ENCODE measurements at places on chromosomes 5 and 9.

- DNase-seq: peak; percentile 93
These were observed 72.3 kb downstream of the PSMB7 start for GRCh38 chr9:124342776-124343485.

GRCh38 chr5:31888564-31888963, 249.6 kb downstream of the PDZD2 start:
- no peak for DNase-seq

DNA sequence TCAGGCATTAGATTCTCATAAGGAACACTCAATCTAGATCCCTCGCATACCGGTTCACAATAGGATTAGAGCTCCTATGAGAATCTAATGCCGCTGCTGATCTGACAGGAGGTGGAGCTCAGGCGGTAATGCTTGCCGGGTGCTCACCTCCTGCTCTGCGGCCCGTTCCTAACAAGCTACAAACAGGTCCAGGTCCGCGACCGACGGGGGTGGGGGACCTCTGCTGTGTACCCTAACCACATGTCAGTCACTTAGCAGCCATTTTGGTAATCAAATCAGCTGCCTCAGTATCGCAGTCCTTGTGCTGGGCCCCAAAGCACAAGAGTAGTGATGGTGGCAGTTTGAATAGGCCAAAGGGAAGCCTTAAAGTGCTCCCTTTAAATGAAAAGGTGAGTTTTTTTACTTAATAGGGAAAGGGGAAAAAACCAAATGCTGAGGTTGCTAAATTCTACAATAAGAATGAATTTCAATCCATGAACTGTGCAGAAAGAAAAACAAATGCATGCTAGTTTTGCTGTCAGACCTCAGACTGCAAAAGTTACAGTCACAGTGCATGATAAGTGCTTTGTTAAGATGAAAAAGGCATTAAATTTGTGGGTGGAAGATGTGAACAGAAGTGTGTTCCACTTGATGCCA, 67.0 kb upstream of the TNPO1 start:
- DNase-seq: no peak

GRCh38 chr5:107955321-107955720, 284.6 kb upstream of the EFNA5 start:
- no peak for DNase-seq

GRCh38 chr5:95331358-95331757, 46.5 kb upstream of the MCTP1 start:
- no peak for DNase-seq

- peak; percentile 3 for DNase-seq
These were observed 72.6 kb upstream of the LRRTM2 start for GRCh38 chr5:138947780-138948179.

DNA sequence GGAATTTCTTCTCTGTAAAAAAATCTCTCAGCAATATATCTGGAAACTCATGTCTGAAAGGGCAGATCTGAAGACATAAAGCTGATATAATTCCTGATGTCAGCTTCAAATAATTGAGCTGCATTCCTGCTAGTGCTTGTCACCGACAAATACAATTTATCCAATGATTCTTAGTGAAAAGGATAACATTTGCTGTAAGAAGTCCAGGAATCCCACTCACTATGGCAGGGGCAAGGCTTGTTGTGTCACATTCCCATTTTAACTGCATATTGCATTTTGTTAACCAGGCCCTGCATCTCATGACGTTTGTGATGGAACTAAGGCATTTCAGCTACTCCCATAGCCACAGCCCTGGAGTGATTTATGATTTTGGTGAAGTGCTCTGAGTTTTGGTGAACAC, 160.1 kb upstream of the DAB2 start:
- DNase-seq: no peak

DNA sequence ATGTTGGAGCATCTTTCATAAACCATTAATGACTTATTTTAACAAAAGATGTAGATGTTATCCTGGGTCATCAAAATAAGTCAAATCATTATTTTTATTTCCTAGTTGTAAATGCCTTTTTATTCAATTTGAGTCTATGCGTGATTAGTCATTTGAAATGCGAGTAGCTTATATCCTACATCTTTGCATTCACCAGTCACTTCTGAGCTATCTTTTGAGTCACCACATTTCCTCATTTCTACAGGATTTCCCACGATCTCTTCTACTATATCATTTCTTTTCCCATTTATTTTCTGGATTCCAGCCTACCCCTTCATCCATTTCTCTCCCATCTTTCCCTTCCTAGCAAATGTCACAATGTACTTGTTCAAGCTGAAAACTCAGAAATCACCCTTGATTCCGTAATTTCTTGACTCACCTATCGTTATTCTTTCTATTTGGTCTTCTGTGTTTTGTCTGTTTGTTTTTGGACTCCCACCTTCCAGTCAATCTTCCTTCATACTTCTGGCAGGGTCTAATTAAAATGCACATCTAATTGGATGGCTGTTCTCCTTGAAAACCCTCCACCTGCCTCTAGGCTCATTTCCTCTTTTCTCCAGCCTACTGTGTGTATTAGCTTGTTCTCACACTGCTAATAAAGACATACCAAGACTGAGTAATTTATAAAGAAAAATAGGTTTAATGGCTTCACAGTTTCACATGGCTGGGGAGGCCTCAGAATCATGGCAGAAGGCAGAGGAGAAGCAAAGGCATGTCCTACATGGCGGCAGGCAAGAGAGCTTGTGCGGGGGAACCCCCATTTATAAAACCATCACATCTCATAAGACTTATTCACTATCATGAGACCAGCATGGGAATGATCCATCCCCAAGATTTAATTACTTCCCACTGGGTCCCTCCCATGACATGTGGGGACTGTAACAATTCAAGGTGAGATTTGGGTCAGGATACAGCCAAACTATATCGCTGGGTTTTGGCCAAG, 112.4 kb downstream of the MEF2C start:
- no peak for DNase-seq

DNA sequence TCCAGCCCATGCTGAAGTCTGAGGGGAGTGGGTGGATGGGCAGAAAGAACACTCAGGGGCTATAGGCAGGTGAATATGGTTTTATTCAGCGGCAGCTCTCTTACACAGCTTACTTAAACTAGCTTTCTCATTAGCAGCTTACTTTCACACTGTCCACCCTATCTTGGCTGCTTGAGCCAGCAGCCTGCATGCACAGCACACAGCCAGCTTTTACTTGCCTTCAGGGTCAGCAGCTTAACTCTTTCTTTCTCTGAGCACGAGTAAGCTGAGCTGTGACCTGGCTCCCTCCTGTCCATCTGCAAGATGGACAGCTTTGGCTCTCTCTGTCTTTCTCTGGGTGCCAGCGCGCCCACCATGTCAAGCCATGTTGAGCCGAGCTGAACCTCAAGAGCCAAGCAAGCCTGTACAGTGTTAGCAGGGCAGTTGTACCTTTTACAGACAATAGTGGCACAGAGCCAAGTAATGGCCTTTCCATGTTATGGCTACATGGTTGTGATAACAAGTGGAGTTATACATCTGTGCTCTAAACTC, 1054.9 kb downstream of the PTPRD start:
- no peak for DNase-seq

DNA sequence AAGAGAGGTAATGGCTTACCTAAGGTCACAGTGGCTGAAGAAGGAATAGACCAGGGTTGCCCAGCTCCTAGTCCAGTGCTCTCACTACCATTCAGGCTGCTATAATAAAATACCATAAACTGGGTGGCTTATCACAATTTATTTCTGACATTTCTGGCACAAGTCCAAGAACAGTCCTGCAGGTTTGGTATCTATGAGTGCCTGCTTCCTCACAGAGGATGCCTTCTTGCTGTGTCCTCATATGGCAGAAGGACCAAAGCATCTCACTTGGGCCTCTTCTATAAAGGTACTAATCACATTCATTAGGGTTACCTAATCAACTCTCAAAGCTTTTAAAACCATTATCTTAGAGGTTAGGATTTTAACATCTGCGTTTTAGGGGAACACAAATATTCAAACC, 17.2 kb downstream of the STARD4 start:
- DNase-seq: no peak

DNA sequence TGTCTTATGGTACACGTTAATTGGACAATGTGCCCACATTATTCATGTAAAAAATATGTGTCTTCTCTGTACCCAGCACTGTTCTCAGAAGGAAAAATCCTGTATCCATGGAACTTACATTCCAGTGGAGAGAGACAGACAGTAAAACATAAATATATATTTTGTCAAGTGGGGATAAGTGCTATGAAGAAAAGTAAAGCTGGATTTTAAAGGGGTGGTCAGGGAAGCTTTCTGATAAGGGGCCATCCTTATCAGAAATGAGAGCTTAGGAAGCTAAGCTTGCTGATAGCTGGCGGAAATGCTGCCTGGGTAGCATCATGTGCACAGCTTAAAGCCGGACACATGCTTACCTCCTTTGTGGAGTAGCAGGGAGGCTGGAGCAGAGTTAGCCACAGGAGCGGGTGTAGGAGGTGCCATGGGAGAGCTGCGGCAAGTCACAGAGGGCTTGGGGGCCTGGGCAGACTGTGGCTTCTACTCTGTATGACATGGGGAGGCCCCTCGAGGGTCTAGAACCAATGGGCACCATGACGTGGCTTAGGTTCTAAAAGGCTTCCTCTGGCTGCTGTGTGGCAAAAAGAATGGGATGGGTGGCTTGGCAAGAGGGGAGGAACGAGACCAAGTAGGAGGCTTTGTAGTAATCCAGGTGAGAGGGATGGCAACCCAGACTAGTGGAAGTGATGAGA, 141.7 kb downstream of the FGF1 start:
- DNase-seq: no peak

DNA sequence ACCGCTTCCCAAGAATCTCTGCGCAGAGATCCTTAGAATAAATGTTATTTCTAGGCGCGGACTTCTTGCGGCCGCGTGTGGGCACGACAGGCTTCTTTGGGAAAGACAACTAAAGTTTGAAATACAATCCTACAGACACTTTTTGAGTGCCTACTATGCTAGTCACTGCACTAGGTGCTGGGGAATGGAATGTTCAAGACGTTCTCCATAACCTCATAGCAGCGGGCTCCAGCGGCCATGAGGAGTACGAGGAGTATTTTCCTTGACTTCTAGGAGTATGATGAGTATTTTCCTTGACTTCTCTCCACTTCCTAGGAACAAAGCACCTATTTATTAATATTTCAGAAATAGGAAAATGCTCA, 636 bp upstream of the PWWP2A start:
- no peak for DNase-seq

- DNase-seq: no peak
These were observed 24.7 kb upstream of the LECT2 start for GRCh38 chr5:135979510-135979909.

DNA sequence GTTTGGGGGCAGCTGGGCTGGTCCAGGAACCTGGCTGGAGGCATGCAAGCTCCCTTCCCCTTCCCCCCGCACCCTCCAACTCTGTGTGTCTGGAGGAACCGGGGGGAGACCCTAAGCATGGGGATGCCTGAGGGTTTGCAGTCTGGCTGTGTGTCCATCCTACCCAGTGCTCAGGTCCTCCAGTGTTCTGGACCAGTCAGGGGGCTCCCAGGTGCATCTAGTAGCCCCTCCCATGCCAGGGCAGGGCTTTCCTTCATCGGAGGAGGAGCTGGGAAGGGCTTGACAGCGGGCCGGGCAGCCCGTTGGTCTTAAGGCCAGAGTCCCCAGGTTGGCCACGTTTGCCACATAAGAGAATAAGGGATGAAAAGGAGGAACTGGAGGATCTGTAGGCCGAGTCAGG, 62.6 kb upstream of the IGFBPL1 start:
- DNase-seq: no peak

DNA sequence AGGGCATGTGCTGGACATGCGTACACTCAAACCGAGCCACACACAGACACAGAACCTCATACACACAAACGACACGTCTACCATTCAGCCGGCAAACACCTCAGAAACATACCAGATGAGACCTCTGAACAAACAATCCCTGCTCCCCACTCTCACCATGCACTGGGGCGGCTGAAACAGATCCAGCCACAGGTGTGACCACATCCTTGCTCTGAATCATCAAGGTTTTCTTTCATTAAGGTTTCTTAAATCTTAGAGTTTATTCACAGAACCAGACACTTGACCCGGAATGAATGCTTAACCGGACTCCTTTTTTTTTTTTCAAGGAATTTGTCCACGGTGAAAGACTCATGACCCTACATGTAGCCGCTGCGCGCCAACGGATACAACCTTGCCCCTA, 26.2 kb downstream of the TERT start:
- DNase-seq: no peak

DNA sequence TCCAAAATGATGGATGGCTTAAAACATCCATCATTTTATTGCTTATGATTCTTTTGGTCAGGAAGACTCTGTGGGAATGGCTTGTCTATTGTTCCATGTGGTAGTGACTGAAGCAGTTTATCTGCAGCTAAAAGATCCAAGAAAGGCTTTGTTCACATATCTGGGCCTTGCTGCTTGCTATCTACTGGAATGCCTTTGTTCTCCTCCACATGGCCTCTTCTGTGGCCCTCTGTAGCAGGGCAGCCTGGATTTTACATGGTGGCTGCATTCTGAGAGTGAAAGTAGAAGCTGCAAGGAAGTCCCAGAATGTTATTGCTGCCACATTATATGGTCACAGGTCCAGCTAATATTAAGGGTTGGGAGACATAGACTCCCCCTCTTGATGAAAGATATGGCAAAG, 35.1 kb downstream of the DMXL1 start:
- DNase-seq: no peak

- DNase-seq: no peak
These were observed 18.1 kb downstream of the TNC start for GRCh38 chr9:115099901-115100300.

DNA sequence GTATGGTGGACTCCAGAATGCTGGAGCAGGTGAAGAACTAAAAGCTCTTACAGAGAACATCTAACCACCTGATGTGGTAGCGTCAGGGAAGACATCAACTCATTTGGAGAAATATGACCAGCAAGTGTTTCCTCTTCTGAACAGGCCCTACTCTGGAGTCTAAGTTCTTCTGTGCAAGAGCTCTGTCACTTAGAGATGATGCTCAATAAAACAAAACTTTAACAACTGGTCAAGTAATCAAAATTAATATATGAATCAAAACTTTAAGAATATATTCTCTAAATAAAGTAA, 85.8 kb downstream of the CYFIP2 start:
- no peak for DNase-seq

- no peak for DNase-seq
These were observed 57.2 kb downstream of the ELAVL2 start for GRCh38 chr9:23768861-23769260.

DNA sequence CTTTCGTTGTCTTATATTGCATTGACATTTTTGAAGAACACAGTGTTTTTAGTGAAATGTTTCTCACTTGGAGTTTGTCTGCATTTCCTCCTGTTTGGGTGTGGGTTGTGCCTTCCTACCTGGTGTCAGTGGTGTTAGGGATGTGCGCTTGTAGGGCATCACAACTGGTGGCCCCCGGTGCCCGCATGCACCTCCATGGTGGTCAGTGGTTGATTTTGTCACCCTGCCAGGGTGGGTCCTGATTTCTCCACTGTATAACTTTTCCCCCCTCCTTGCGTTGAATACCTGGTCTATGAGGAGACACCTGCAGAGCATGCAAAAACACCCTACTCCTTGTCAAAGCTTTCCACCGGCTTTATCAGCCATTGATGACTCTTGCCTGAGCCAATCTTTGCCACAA, 132.9 kb downstream of the BARX1 start:
- no peak for DNase-seq

DNA sequence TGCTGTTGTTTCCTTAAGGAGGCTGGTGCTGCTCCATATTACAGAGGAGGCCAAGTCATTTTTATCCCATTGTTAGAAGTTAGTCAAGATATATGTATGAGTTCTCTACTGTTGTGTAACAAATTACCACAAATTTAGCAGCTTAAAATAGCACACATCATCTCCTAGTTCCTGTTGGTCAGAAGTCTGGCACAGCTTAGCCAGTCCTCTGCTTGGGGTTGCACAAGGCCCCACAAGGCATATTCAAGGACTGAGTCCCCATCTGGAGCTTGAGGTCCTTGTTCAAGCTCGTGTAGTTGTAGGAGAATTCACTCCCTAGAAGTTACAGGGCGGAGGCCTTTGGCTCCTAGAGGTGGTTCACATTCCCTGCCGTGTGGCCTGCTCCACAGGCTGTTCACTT, 14.7 kb downstream of the MTAP start:
- DNase-seq: no peak

Data from tibial artery (tissue), 4 donors.